ENCODE measurements at places on chromosomes 5 and 9. TPM values are rescaled to one million over a fixed set of nuclear protein-coding genes. Genes with fewer than 3 reads are reported as not detected.

AIF1L gene
- 0.05 TPM for polyA plus RNA-seq

CA9 gene
- polyA plus RNA-seq = 0.32 TPM

CARTPT gene
- polyA plus RNA-seq = not detected

ANGPTL2 gene
- 39.7 TPM for polyA plus RNA-seq

FOXD4L3 gene
- polyA plus RNA-seq = not detected

ACER2 gene
- polyA plus RNA-seq = 1.8 TPM

PDCD1LG2 gene
- 61.9 TPM for polyA plus RNA-seq

MCIDAS gene
- not detected for polyA plus RNA-seq

CDHR2 gene
- not detected for polyA plus RNA-seq

SMIM33 gene
- not detected for polyA plus RNA-seq

SEMA5A gene
- 56.4 TPM for polyA plus RNA-seq

CKMT2 gene
- 0.10 TPM for polyA plus RNA-seq

- DNase-seq = no peak
These were observed 165.3 kb downstream of the SEC61B start for GRCh38 chr9:99387431-99387830.

DNA sequence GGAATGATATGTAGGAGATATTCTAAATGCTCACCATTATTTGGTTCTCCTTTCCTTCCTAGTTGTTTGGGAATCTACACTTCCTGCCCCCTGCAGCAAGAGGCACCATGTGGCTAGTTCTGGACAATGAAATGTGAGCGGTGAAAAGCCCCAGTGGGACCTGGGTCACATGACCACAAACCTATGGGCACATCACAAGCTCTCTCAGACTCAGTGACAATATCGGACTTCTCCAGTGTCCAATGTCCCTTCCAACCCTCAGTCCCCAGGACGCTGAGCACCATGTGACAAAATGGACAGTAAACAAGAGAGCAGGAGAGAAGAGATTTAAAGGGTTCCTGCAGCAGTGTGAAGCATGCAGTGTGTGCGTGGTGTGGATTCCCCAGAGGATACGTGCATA, 44.6 kb upstream of the FOXE1 start:
- DNase-seq = no peak

DNA sequence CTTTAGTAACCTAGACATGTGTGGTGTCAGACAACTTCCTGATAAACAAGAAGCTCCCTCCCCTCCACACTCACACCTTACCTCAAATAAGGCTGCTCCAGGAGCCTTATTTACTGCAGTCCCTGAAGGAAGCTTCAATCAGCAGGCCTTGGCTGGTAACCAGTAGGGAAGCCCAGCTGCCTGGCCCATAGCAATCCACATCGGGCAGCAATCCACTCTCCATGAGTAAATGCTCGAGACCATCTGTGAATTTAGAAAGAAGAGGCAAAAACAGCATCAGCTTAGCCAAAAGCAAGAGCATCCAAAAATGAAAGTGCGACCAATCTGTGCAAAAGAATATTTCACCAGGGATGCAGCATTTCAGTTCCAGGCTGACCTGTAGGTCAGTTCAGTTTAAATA, 213.3 kb upstream of the TUSC1 start:
- no peak for DNase-seq

DNA sequence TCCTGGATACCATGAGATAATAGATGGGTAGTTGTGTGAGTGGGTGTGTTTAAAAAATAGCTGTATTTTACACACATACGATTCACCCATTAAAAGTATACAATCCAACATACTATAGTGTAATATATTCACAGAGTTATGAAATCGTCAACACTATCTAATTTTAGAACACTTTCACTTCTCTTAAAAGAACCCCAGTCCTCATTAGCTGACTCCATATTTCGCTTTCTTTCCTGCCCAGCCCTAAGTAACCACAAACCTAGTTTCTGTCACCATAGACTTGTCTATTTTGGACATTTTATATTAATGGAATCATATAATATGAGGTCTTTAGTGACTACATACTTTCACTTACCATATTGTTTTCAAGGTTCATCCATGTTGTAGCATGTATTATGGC, 63.8 kb upstream of the S1PR3 start:
- DNase-seq = no peak

GRCh38 chr5:36656556-36656955, 50.1 kb downstream of the SLC1A3 start:
- no peak for DNase-seq

- DNase-seq = no peak
These were observed 60.6 kb downstream of the TNFSF15 start for GRCh38 chr9:114745108-114745848.

GRCh38 chr9:81685763-81686613, 3.4 kb downstream of the TLE1 start:
- no peak for DNase-seq

GRCh38 chr9:138115506-138115905, 237.9 kb downstream of the CACNA1B start:
- DNase-seq = no peak

DNA sequence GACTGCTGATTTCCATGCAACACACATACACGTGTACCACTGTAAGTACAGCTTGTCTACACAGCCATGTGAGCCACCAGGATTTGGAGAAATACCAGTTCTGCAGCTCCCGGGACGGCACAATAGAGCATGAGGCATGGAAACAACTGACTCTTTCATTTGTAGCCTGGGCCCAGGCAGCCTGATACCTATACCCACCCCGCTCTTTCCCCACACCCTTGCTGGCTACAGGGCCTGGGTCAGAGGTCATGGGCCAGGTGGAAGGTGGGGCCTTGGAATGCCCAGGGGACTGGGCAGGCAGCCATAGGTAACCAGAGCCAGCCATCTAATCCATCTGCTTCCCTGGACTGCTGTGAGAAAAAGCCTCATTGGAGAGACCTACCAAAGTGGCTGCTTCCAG, 39.0 kb upstream of the ZSWIM6 start:
- no peak for DNase-seq

- DNase-seq = no peak
These were observed 78.0 kb downstream of the CFAP77 start for GRCh38 chr9:132487980-132488535.

DNA sequence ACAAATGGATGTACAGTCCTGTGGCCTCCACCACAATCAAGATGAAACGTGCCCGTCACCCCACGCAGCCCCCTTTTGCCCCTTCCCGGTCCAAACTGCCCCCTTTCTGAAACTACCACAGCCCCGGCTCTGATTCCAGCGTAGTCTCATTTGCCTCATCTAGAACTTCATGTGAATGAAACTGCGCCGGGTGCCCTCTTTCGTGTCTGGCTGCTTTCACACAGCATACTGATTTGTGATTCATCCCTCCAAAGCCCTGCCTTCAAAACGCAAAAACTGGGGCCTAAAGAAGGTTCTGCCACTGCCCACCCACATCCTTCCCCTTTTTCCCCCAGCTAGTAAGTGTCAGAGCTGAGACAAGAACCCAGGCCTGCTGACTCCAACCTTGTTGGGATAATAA, 31.5 kb upstream of the NCS1 start:
- no peak for DNase-seq

GRCh38 chr5:172442592-172442991, 11.7 kb downstream of the SH3PXD2B start:
- DNase-seq = no peak

DNA sequence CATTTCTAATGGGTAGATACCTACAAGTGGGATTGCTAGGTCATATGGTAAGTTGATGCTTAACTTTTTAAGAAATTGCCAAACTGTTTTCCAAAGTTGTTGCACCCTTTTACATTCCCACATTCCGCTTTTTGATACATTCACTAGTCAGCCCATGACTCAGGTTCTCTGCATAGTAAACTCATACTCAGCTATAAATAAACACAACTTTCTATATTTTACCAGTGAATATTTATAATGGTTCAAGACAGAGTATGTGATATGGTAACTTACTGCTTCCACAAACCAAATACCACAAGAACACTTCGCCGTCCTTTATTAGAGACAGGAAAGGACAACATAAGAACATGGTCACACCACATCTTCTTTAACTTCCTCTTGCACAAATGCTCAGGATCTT, 54.0 kb downstream of the PLPP1 start:
- DNase-seq = no peak

DNA sequence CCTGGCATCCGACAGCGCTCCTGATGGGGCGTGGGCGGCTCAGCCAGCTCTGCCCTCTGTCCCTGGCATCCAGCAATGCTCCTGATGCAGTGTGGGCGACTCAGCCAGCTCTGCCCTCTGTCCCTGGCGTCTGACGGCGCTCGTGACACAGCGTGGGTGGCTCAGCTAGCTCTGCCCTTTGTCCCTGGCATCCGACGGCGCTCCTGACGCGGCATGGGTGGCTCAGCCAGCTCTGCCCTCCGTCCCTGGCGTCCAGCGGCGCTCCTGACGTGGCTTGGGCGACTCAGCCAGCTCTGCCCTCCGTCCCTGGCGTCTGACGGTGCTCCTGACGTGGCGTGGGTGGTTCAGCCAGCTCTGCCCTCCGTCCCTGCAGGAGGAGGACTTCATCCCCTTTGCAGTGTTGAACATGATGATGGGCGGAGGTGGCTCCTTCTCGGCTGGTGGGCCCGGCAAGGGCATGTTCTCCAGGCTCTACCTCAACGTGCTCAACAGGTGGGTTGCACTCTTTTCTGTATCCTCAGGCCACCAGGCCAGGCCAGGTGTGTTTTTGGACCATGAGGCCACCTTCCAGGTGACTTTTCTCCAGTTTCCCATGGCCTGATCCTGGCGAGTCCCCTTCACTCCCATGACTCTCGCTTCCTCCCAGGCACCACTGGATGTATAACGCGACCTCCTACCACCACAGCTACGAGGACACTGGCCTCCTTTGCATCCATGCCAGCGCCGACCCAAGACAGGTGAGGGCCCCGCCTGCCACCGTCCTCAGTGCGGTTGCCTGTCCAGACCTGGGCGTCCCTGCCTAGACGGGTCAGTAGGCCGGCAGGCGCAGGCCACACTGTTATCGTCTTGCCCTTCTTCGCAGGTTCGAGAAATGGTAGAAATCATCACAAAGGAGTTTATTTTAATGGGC, 8.0 kb downstream of the PMPCA start:
- DNase-seq = no peak

GRCh38 chr9:127393645-127394044, 3.3 kb upstream of the SLC2A8 start:
- no peak for DNase-seq

DNA sequence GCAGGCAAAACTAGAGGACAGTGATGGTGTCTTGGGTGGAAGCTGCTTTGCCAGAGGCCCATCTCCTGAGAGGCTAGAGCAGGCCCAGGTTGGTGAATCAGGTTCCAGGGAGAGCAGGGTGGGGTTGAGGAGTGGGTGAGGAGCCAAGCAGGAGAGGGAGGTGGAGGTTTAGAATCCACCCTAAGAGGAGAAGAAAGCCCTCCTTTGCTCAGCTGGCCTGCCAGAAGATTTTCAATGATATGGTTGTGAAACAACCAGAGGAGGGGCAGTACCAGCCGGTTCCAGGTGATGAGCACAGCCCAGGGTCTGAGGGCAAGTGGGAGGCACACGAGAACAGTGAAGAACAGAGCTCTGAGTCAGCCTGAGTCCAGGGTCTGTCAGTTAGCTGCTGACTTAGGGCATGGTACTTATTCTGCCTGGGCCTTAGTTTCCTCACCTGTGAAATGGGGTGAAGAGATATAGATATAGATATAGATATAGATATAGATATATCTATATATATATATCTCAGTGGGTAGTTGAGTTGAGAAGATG, 17.8 kb downstream of the PPARGC1B start:
- DNase-seq = no peak

DNA sequence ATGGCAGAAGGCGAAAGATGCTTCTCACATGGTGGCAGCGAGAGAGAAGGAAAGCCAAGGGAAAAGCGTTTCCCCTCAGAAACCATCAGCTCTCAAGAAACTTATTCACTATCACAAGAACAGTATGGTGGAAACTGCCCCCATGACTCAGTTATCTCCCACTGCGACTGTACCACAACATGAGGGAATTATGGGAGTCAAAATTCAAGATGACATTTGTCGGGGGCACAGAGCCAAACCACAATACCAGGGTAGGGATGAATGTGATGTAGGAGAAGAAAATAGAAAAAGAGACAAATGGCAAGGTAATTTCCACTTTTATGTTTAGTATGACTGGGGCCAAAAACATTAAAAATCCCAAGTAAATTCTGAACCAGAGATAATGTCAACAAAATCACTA, 216.8 kb downstream of the TRIM36 start:
- DNase-seq = no peak

GRCh38 chr9:117656002-117656401, 48.2 kb upstream of the TLR4 start:
- DNase-seq = no peak

GRCh38 chr9:129272348-129273025, 94.4 kb upstream of the IER5L start:
- DNase-seq = no peak

GRCh38 chr9:136721339-136722092, 9.1 kb downstream of the DIPK1B start:
- no peak for DNase-seq

DNA sequence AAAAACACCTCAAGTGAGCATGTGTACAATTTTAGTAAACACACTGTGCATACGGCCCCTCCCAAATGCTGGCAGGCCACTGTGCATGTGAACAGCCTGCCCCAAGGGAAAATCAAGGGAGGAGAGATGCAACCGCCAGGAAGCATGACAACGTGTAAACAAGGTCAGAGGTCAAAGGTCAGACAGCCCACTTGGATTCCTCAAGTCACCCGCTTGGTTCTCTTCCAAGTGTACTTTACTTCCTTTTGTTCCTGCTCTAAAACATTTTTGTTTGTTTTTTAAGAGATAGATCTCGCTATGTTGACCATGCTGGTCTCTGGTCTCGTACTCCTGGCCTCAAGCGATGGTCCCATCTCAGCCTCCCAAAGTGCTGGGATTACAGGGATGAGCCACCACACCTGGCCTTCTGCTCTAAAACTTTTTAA, 126.7 kb upstream of the SHB start:
- DNase-seq = no peak

GRCh38 chr5:123116058-123116457, 27.0 kb downstream of the PRDM6 start:
- DNase-seq = peak; percentile 38

GRCh38 chr5:159199225-159199624, 10.1 kb downstream of the RNF145 start:
- DNase-seq = no peak
